Urinary bladder (tissue), 4 donors: ENCODE measurements at places on chromosomes 5 and 9. TPM values are rescaled to one million over a fixed set of nuclear protein-coding genes. Genes with fewer than 3 reads are reported as not detected.

Gene MYOZ3
- 1.5 TPM for polyA plus RNA-seq

Gene TPM2
- 7,869 TPM for polyA plus RNA-seq

Gene MARCOL
- polyA plus RNA-seq: not detected

Gene AQP3
- polyA plus RNA-seq: 126 TPM

Gene PCDHGA11
- polyA plus RNA-seq: 1.9 TPM
